LoVo (cell line): ENCODE measurements at places on chromosomes 12 and 14.

DNA sequence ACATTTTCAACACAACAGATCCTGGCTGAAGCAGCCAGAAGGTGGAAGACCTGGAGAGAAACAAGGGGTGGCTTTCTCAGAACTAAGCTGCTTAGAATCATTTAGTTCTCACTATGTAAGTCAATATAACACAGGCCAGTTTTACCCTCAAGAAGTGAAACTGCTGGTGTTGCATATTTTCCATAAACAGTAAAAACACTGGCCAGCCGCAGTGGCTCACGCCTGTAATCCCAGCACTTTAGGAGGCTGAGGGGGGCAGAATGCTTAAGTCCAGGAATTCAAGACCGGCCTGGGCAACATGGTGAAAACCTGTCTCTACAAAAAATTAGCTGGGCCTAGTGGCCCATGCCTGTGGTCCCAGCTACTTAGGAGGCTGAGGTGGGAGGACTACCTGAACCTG lies 11.6 kb downstream of the STX2 start:
- DNase-seq = no peak

- DNase-seq = no peak
Measured at GRCh38 chr12:94265539-94265938, 117.2 kb downstream of the PLXNC1 start.

DNA sequence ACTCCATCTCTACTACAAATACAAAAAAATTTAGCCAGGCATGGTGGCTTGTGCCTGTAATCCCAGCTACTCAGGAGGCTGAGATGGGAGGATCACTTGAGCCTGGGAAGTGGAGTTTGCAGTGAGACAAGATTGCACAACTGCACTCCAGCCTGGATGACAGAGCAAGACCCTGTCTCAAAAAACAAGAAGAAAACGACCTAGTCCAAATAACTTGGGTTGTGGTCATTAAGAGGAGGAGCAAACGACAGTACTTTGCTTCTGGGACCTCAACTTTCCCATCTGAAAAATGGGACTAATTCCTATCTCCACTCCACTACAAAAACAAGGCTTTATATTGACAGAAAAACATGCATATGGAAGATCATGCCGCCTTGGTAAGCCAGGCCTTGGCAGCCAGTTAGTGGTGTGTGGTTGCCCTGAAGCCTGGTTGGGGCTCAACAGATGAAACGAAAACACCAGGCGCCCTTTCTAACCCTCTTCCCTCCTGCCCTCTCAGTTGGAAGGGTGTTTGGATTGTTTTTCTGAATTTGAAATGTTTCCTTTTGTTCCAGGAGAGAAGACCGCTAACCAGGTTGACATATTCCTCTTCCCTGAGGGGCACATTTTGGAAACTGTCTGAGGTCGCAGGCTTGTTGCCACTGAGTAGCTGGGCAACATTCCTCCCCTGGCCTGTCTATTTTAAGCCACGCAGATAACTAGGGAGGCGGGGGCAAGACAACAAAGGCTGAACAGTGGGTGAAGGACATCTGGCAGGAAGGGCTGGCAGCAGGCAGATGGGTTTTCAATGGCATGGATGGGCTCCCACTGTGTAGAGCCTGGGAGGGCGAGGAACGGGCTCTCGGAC lies 13.7 kb upstream of the VPS37B start:
- DNase-seq = no peak

GRCh38 chr12:111303531-111303930 lies 65.4 kb downstream of the PHETA1 start:
- no peak for DNase-seq

GRCh38 chr14:37093364-37093763 lies 79.0 kb downstream of the SLC25A21 start:
- DNase-seq = no peak

DNA sequence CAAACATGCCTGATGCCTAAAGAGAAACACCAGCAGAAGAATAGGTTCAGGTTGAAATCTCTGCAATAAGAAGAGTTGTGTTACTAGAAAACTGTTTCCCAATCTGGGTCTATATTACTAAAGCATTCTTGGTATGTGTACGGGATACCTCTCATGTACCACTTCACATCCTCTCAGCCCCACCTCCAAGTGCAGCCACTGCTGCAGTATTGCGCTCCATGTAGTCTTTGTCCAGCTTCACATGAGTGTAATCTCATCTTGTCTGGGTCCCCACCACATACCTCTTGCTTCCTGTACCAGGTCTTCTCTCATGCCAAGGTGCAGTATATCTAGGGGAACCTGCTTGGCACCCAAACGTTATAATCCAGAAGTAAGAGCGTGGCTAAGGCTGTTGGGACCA lies 187.5 kb upstream of the EEA1 start:
- DNase-seq = no peak

DNA sequence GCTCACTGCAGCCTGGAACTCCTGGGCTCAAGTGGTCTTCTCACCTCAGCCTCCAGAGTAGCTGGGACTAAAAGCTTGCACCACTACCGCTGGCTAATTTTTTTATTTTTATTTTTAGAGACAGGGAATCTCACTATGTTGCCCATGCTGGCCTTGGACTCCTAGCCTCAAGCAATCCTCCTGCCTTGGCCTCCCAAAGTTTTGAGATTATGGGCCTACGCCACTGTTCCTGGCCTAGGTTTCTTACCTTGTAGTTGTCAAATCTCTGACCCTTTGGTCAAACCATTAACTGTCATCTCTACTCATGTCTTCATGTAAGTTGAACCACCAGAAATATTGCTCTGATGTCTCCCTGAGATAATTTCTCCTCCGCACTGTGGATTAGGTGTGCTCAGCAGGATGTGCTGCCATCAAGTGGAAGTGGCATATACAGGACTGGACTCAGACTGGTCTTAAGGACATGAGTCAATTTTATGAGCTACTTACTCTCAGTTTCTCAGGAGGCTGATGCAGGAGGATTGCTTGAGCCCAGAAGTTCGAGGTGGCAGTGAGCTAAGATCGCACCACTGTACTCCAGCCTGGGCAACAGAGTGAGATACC lies 28.5 kb downstream of the ACTR6 start:
- DNase-seq = peak; percentile 19

GRCh38 chr14:76280221-76280620 lies 95.7 kb upstream of the ESRRB start:
- DNase-seq = no peak

GRCh38 chr12:75913502-75914351 lies 117.8 kb downstream of the PHLDA1 start:
- DNase-seq = no peak

GRCh38 chr12:44157359-44157758 lies 321.5 kb downstream of the TMEM117 start:
- no peak for DNase-seq

GRCh38 chr14:49769581-49770211 lies 1.7 kb downstream of the KLHDC2 start:
- DNase-seq = no peak

DNA sequence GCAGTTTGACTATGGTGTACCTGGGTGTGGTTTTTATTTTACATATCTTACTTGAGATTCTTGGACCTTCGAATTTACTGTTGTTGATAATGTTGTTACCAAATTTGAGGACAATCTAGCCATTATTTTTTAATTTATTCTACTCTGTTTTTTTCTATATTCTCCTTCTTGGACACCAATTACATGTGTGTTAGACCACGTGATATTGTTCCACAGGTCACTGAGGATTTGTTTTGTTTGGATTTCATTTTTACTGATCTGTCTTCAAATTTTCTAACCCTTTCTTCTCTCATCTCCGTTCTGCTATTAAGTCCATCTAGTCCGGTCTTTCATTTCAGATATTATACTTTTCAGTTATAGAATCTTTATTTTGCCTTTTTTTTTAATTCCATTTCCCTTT lies 204.9 kb upstream of the BCL2L14 start:
- no peak for DNase-seq

- DNase-seq = no peak
Measured at GRCh38 chr14:43161477-43161876, 1345.6 kb downstream of the FSCB start.

- no peak for DNase-seq
Measured at GRCh38 chr12:31783996-31784645, 55.3 kb upstream of the AMN1 start.

DNA sequence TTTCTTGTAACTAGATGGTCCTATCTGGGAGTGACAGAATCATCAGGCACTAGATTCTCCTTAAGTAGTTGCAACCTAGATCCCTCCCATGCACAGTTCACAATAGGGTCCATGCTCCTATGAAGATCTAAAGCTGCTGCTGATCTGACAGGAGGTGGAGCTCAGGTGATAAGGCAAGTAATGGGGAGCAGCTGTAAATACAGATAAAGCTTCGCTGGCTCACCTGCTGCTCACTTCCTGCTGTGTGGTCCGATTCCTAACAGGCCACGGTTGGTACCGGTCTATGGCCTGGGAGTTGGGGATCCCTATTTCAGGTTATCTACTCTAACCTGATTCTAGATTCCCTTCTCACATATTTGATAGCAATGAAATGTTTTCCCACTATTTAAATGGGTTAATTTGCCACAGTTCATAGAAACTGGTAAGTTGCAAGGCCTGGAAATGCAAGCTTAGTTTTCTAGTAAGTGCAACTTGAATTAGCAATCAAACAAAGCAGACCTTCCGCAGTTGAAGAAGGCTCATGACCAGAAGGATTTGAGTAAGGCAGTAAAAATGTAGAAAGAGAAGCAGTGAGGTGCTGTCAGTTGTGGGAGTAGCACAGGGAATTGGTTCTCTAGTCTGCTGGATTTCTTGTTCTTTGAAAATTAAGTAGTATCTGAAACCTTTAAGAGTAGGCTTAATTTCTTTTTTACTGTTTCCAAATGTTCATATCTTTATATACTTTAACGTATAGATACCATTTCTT lies 332.3 kb downstream of the EGLN3 start:
- no peak for DNase-seq

- no peak for DNase-seq
Measured at GRCh38 chr14:101853455-101854018, 92.0 kb downstream of the PPP2R5C start.

DNA sequence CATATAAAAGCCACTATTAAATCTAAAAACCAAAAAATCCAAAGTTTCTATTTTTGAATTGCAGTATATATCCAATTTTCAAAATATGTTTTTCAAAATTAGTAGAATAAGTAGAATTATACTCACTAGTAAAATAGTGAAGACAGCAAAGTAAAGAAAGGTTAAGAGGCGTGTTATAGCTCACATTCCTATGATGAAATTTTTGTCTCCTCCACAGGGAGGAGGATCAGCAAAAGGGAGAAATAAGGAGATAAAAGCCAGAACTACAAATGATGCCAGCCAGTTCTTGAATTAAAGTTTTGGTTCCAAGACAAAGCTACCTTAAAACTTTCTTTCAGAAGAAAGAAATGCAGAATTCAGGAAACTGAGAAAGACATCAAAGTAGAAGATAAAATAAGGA lies 50.0 kb downstream of the C2CD5 start:
- no peak for DNase-seq

DNA sequence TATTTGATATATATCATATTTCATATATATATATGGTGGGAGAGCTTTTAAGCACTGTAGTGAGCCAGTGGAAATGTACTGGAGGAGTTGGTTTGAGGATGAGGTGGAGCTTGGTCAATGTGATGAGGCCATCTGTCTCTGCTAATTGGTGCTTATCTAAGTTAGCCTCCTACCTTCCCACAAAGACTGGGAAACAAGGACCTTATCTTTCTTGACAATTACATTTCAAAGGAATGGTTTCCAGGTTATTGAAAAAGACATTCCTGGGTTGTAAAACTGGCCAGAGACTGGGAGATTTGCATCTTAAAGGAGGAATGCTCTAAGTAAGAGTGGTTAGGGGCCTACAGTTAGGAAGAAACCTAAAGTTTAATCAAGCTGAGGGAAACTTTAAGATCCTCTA lies 212.8 kb upstream of the SYT1 start:
- no peak for DNase-seq

DNA sequence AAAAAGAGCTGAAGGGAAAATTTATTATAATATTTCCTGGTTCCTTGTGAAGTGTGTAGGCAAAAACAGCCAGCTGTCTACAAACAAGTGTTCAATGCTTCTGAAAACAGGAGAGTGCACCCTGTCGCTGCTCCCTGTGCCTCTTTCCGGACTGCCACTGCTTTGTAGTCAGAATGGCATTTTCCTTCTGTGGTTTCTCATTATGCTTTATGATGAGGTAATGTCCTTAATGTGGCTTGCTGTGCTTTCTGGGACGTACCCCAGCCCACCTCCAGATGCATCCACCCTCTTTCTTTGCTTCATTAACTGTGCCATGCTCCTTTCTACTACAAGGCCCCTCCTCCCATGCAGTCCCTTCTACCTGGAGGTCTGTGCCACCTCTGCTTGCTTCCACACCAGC lies 148.1 kb downstream of the SYT1 start:
- DNase-seq = no peak

- DNase-seq = no peak
Measured at GRCh38 chr12:116656306-116656705, 81.6 kb downstream of the SPRING1 start.

DNA sequence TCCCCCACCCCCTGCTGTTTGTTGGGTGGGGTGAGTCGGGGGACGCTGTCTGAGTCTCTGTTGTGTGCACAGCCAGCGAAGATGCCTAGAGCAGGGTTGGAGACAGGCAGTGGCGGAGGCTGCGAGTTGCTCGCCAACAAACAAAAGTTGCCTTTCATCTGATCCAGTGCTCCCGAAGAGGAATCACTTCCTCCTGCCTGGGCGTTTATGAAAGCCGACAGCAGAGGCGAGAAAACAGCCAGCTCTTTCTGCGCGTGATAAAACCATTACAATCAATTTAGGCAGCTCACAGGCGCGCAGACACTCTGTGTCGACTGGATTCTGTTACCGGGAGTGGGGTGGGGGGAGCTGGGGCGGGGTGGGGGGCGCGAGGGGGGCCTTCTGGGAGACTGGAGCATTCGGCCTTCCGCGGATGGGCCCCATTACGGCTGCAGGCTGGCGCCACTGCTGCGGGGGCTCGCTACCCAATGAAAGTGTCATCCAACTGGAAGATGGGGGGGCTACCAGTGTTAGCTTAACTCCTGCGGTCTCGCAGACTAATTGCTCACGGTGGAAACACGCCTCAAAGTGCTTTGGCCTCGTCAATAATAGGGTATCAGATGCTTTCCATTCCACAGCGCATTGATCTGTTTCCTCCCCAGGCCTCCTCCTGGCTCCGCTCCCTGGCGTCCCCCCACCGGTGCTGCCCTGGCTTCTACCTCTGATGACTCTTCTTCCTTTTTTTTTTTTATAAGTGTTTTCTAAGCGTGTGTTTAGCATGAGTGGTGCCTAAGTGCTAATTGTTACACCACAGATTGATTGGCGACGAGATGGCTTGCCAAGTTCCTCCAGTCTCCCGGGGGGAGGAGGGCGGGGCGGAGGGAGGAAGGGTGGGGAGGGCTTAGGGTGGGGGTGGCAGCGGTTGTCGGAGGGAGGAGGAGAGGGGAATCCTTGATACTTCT lies 678.4 kb downstream of the MED13L start:
- no peak for DNase-seq

DNA sequence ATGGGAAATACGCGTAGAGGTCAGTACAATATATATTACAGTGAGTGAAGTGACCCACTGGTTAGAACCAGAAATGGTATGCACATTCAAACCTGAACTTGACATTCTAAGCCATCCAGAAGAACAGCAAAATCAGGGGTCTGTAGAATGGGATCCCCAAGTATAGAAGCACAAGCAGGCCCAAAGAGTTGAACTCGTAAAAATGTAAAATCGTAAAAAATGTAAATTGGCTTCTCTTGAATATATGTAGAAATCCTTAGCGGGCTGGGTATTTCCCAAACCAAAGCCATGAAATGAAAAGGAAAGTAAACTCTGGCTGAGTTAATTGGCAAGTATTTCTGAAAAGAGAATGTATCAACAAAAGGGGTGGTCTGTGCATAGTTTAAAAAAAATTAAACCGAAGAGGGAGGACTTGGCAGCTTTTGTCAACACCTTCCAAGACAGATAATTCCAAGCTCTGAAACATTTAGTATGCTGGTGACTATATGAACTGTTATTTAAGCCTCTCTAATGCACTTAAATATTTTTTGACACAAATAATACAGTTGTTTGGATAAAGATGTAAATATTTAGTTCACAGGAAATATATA lies 1505.6 kb upstream of the FLRT2 start:
- DNase-seq = no peak
